ENCODE measurements at places on chromosomes 4 and X.
A peak's percentile ranks its signal among the peaks of the same experiment; 100 is the strongest.

- no peak for DNase-seq
Observed at GRCh38 chrX:18537524-18537923, 112.1 kb downstream of the CDKL5 start.

- no peak for DNase-seq
Observed at GRCh38 chr4:89660444-89661172, 176.4 kb downstream of the SNCA start.

GRCh38 chrX:20322887-20323286, 56.2 kb upstream of the RPS6KA3 start:
- DNase-seq: no peak

DNA sequence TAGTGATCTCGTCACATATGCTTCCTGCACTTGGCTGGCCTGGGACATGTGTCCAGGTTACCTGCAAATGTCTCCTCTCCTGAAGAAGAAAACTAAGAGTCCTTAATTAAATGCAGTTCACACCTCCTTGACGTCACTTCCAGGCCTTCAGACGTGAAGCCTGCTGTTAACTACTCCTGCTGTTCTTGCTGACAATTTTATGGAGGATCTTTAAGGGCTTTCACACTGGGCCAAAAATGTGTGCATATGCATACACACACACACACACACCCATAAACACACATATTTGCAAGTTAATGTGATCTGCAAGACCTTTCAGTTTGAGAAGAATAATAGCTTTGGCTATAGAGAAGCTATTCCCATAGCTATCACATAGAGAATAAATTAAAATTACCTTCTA, 267.9 kb downstream of the AFF2 start:
- no peak for DNase-seq

DNA sequence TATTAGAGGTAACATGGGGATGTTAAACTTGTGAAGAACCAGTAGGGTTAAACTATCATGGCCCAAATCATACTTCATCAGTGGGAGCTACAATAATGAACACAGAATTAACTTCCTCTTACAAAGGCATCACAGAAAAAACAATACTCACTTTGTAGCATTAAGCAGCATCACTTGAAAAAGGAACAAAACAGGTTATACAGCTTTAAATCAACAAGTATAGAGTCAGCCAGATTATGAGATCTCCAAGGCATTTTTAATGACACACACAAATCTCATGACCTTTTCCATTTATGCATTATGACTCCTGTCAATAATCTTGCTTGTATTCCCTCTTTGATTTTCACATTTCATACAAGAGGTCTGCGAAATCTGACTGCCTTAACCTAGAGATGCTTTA, 18.3 kb downstream of the FBXL5 start:
- no peak for DNase-seq

GRCh38 chr4:43234626-43235415, 342.3 kb downstream of the GRXCR1 start:
- no peak for DNase-seq

DNA sequence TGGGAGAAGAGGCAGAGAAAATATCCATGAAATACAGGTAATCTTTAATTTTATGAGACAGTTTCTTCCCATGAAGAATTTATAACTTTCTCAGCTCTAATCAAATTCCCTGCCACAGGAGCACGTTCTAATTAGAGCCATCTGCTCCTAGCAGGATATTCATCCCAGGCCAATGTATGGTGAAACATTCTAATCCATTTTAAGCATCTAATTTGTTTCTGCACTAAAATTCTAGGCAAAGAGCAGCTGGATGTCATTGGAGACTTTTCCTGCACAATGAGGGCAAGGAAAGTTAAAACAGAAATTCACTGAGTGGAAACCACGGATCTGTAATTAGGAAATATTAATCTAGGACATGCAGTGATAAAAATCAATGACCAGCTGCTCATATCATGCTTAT, 107.7 kb upstream of the ZFP42 start:
- no peak for DNase-seq

- no peak for DNase-seq
Observed at GRCh38 chr4:141246243-141246642, 25.5 kb downstream of the ZNF330 start.

DNA sequence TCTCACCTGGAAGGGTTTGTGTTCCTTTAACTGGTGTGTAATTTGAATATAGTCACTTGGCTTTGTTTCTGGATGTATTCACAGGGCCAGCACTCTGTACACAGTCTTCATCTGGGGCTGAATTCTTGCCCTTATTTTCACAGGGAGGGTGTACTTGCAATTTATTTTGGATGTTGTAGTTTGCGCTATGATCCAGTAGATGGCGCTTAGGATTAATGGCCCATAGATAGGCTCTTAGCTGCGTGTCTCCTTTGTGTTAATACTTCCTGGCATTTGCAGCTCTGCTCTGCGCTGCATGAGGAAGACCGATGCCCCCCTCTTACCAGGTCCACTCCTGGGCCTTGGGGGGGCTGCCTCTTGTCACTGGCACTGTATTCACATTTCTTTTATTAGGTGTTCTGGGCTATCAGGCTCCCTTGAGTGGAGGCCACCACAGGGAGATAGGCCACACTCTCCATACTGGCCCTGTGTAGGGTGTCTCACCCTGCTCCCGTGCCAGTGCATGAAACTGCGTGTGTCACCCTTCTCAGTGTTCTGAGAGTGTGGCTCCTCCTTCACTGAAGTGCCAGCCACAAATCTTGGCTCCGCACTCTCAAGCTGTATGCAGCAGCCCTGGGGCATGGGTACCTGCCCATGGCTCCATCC, 562.2 kb downstream of the ZIC3 start:
- no peak for DNase-seq

DNA sequence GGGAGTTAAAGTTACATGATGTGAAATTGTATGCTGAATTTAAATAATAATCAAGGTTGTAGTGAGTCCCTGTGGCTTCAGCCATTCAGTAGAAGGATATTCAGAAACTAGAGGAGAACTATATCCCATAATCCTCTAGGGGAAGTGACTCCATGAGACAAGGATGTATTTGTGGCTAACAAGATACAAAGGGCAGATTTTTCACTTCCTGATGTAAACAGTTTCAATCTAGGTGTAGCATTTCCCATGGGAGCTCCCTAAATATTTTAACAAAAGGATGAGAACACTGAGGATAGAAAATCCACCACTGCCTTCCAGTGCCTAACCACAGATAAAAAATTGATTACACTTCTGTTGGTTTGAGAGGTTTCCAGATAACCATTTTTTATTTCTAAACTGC, 435.4 kb upstream of the TENM3 start:
- no peak for DNase-seq

GRCh38 chrX:124378643-124379042, 32.3 kb downstream of the SH2D1A start:
- no peak for DNase-seq

DNA sequence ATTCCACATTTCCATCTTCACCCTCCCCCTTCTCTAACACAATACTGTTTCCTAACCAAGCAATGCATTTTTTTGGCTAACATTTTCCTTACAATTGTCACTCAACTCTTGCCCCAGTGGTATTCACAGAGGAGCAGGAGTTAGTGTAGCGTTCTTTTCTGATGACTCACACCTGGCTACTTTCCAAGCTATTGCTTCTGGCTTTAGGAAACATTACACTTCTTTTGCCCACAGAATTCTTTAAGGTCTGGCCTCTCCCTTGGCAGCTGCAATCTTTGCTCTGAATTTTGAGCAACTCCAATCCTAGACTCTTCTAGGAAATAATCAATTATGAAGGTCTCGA, 27.5 kb upstream of the PDGFC start:
- DNase-seq: no peak

DNA sequence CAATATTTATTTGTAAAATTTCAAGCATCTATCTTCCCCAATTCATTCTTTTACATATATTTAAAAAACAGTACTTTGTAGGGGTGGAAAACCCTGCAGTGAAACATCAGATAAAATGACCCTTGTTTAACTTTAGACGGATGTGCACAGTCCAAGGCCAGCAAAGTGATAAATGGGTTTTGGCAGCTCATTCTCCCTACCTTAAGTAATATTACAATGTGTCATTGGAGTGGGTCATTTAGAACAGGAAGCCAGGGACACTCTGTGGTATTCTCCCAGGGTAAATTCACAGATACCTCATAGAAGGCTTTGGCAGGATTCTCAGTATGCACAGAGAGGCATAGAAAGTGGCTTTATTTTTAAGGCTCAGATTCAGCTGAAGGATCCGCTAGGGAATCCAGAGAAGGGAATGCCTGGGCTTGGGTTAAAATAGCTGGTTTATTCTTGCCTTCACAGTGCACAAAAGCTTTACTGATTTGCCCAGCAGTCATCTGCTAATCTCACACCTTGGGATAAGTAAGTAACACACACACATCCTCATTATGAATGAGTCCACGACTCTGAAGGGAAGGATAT, 206.7 kb downstream of the RASL11B start:
- DNase-seq: no peak

DNA sequence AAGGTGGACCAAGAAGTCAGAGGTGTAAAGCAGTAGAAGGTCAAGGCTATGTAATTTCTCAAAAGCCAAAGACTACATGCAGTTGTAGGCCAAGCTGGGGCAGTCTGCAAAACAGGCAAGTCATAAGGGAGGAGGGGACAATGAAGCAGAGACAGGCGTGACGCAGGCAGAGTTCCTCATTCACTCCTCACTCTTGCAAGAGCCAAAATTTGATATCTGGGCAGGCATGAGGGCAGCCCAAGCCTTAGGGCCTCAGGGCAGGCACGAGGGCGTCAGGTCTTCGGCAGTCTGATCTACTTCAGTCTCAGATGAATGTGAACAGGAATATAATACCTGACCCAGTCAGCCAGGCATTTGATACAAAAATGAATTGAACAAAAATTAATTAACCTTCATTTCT, 86.4 kb upstream of the AGA start:
- no peak for DNase-seq

DNA sequence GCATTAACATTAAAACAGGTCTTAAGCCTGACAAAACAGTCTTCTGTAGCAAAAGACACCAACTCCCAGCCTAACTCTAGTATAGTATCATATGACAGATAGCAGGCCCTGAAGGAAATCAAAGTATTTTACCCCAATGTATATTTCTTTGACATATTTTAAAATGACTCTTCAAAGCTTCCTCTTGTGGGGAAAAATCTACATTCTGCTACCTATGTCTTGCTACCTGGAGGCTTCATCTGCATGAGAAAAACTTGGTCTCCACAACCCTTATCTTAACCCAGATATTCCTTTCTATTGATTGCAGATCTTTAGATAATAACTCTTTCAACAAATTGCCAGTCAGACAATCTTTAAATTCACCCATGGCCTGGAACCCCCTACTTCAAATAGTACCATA, 1620.4 kb downstream of the PCDH7 start:
- no peak for DNase-seq

DNA sequence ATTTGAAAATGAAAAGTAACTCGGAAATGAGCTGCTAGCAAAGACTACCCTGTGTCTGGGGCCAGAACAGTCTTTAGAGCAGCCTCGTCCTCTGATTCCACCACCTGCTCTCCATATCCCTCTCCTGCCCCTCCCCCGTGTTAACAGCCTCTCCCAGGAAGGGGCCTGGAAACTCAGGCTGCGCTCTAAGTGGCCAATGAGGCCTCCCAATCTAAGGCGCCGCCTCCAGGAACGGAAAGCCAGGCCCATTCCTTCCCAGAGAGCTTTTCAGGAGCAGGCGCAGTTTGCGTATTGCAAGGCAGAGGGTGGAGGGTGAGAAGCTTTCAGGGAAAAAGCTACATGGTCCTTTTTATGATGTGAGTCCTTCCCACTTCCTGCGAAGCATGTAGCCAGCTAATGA, 31.2 kb downstream of the RS1 start:
- no peak for DNase-seq

DNA sequence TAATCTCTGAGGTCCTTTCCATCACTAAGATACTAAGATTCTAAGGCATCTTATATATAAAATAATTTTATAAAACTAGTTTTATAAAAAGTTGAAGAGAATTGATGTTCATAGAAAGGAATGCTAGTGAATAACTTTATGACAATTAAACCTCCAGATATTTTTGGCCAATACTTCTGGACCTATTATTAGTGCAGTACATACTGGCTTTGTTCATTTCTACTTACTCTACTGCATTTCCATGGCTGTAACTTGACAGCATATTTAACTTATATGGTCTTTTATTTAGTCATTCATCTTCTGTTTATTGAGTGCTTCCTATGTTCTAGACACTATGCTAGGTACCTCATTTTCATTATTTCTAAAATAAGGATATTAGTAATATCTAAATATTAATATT, 6.8 kb upstream of the USP53 start:
- no peak for DNase-seq

- DNase-seq: no peak
Observed at GRCh38 chrX:11764602-11765067, 6.6 kb downstream of the MSL3 start.

GRCh38 chr4:150229520-150229919, 151.3 kb downstream of the DCLK2 start:
- DNase-seq: no peak

- no peak for DNase-seq
Observed at GRCh38 chr4:147491086-147491485, 10.2 kb downstream of the EDNRA start.

DNA sequence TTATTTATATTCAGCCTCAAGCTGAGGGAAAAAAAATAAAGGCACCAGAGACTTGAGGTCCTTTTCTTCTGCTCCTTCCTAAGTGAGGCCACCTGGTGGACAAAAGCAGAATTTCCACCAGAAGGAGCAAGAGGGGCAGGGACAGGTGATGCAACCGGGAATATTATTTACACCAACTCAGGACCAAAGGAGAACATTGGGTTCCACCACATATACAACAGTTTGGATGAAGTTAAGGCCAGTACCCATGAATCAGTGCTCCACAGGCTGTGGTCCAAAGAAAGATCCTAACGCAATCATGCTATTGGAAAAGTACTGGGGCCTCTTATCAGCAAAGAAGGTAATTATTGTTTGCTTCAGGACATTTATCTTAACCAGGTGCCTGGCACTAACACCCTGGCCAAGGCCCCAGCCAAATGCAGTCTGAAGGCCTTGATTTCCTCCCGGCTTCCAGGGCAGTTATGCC, 57.4 kb downstream of the TSC22D3 start:
- peak; percentile 59 for DNase-seq

GRCh38 chrX:68132749-68133148, 300.5 kb downstream of the OPHN1 start:
- DNase-seq: no peak

- DNase-seq: no peak
Observed at GRCh38 chrX:30786374-30786773, 102.7 kb downstream of the TAB3 start.

GRCh38 chrX:103417933-103418332, 41.6 kb downstream of the BEX3 start:
- no peak for DNase-seq

GRCh38 chrX:1027133-1027532, 185.3 kb downstream of the CRLF2 start:
- no peak for DNase-seq

All from activated CD4-positive, alpha-beta T cell treated with anti-CD3 and anti-CD28 coated beads, Interleukin-2, amount 50 U/mL, for 1 hour (primary cell).